ENCODE measurements at places on chromosomes 6 and 20. TPM values are rescaled to one million over a fixed set of nuclear protein-coding genes. Genes with fewer than 3 reads are reported as not detected.

Gene FLRT3
- total RNA-seq, result 93.6 TPM

Gene GID8
- total RNA-seq, result 34.5 TPM

Gene HLA-DOB
- 3.8 TPM for total RNA-seq

Gene RIPK1
- total RNA-seq, result 21.1 TPM

Gene TBC1D7
- 24.4 TPM for total RNA-seq

Gene ZFP57
- total RNA-seq, result 2.4 TPM

Gene LTB
- not detected for total RNA-seq

Gene TRIM15
- total RNA-seq, result not detected

Gene CDSN
- 1.2 TPM for total RNA-seq

Gene MUCL3
- not detected for total RNA-seq

Gene CDC40
- 17.5 TPM for total RNA-seq

Gene PDYN
- total RNA-seq, result not detected

Gene CPNE5
- 0.31 TPM for total RNA-seq

Gene ABCC10
- total RNA-seq, result 32.0 TPM

Gene F13A1
- total RNA-seq, result not detected

Gene SCUBE3
- under 0.01 TPM for total RNA-seq

Gene FBXO5
- 2.2 TPM for total RNA-seq

Gene SYNDIG1
- total RNA-seq, result 5.7 TPM

Gene FIG4
- 15.6 TPM for total RNA-seq
